ENCODE measurements at places on chromosomes 7 and 10.

DNA sequence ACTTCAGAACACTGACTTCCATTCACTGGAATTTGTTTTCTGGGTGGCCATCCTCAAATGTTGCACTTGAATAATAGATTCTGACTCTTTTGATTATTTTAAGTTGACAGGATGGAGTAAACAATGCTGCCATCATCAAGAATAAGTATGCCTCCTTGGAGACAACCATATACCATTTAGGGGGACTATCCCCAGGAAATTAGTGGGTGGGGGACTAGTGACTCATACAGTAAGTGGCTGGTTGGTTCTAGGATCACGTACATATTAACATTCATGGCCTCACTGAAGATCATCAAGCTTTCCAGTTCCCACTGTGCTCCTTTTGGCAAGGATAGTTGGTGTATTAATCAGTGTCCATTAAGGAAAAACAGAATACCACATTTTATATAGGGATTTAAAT, 615.2 kb downstream of the CCSER2 start:
- no peaks in the 10 kb centered on the region for H3K4me1 ChIP-seq
- no peak overlapping the region for H3K27ac ChIP-seq
- H3K4me3 ChIP-seq = no peak overlapping the region
- DNase-seq = no peak
- H3K27me3 ChIP-seq = no peaks in the 10 kb centered on the region
- no peaks in the 10 kb centered on the region for H3K36me3 ChIP-seq

- no peaks in the 10 kb centered on the region for H3K27me3 ChIP-seq
- no peaks in the 10 kb centered on the region for H3K36me3 ChIP-seq
- no peak overlapping the region for H3K4me3 ChIP-seq
Measured at GRCh38 chr10:14601872-14602725, 172.6 kb downstream of the FAM107B start.

- no peaks in the 10 kb centered on the region for H3K27me3 ChIP-seq
- H3K4me3 ChIP-seq = no peak overlapping the region
- no peaks in the 10 kb centered on the region for H3K4me1 ChIP-seq
- H3K36me3 ChIP-seq = no peaks in the 10 kb centered on the region
- DNase-seq = no peak
- peak overlapping the region; percentile 54 for H3K27ac ChIP-seq
Measured at GRCh38 chr10:59382831-59383295, 20.5 kb upstream of the FAM13C start.

- no peak for DNase-seq
- no peak overlapping the region for H3K4me3 ChIP-seq
- peaks cover 19% of the 10 kb centered on the region for H3K27me3 ChIP-seq
- H3K27ac ChIP-seq = no peak overlapping the region
- H3K36me3 ChIP-seq = no peaks in the 10 kb centered on the region
- H3K4me1 ChIP-seq = peaks cover 12% of the 10 kb centered on the region
Measured at GRCh38 chr10:98262571-98262970, 5.4 kb downstream of the LOXL4 start.

GRCh38 chr10:124756156-124756903, 12.2 kb upstream of the FAM53B start:
- no peak overlapping the region for H3K4me3 ChIP-seq
- no peak for DNase-seq
- H3K36me3 ChIP-seq = no peaks in the 10 kb centered on the region
- no peaks in the 10 kb centered on the region for H3K27me3 ChIP-seq
- no peak overlapping the region for H3K27ac ChIP-seq
- no peaks in the 10 kb centered on the region for H3K4me1 ChIP-seq

DNA sequence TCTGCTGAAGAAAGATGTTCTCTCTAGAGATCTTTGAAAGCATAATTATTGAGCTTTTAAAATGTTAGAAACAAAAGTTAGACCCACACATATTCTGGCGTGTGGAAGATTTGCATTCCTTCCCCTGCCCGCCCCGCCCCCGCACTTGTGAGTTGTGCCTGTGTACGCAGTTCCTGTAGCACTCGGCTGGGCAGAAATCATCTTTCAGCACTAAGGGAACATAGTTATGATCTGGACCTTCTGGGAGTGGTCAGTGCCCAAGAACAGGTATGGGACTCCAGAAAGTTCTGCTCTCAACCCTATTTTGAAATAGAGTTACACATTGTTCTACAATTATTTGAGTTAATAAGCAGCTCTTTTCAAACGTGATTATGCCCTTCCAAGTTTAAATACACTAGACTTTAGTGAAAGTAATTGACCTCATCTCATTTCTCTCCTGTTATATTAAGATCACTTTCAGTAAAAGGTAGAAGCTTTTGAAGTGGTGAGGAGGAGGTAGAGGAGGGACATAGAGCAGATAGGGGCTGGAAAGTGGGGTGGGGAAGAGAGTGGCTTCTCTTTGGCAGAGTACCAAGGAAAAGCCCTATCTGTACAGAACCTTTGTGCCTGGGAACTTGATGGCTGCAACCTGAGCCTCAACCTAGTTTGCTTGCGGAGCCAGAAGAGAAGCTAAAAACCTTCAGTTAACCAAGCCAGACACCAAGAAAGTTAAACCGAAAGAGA, 5.7 kb downstream of the BLVRA start:
- H3K27me3 ChIP-seq = no peaks in the 10 kb centered on the region
- peak; percentile 52 for DNase-seq
- H3K27ac ChIP-seq = peak overlapping the region; percentile 44

- H3K27ac ChIP-seq = no peak overlapping the region
- no peaks in the 10 kb centered on the region for H3K27me3 ChIP-seq
- DNase-seq = no peak
Measured at GRCh38 chr10:15433850-15434537, 62.9 kb upstream of the FAM171A1 start.

GRCh38 chr7:7563269-7563668, 3.4 kb upstream of the MIOS start:
- no peak overlapping the region for H3K27ac ChIP-seq
- no peaks in the 10 kb centered on the region for H3K27me3 ChIP-seq
- no peak for DNase-seq

- no peak for DNase-seq
- no peak overlapping the region for H3K27ac ChIP-seq
- H3K36me3 ChIP-seq = no peaks in the 10 kb centered on the region
- H3K27me3 ChIP-seq = no peaks in the 10 kb centered on the region
- H3K4me1 ChIP-seq = no peaks in the 10 kb centered on the region
Measured at GRCh38 chr7:47142169-47142866, 439.6 kb downstream of the TNS3 start.

DNA sequence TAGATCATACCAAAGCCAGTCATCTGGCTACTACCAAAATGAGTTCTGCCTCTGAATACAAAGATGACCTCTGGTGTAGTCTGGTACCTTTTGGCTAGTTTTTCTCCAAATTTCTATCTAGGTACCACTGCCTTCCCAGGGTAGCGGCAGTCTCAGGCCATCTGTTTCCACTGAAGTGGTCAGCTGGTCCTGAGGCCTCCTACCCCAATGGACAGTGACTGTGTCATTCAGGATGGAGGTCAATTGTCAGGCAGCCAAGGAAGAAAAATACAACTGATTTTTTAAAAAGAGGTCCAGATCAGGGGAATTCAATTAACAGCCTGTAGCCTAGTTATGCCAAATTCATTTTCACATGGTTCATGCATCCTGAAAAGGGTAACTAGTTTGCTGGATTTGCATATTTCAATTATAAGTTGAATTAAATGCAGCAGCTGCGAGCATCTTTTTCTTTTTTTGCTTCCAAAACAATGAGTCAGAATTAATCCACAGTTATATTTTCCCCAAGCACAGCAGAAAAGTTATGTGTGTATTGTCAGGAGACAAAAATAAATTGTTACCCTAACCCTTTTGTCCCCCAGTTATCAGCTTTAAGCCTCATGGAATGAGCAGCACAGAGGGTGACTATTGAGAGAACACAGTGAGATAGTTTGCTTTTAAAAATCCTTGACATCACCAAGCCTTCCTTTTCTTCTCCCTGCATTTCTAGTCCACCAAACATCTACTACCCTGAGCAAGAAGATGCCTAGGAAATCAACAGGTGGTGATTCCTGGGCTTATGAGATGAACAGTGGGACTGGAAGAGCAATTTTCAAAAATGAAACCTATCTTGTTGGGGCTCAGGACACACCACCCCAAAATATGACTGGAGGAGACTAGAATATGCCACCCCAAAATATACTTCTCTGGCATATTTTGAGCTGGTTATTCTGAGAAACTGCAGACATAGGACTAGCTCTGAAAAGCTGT, 27.7 kb downstream of the BCCIP start:
- no peak for DNase-seq
- H3K4me3 ChIP-seq = no peak overlapping the region
- no peaks in the 10 kb centered on the region for H3K4me1 ChIP-seq
- peaks cover 23% of the 10 kb centered on the region for H3K36me3 ChIP-seq

- no peak overlapping the region for H3K4me3 ChIP-seq
- DNase-seq = no peak
- no peak overlapping the region for H3K27ac ChIP-seq
- H3K4me1 ChIP-seq = no peaks in the 10 kb centered on the region
- H3K36me3 ChIP-seq = no peaks in the 10 kb centered on the region
Measured at GRCh38 chr10:88291289-88292184, 291.6 kb downstream of the RNLS start.

DNA sequence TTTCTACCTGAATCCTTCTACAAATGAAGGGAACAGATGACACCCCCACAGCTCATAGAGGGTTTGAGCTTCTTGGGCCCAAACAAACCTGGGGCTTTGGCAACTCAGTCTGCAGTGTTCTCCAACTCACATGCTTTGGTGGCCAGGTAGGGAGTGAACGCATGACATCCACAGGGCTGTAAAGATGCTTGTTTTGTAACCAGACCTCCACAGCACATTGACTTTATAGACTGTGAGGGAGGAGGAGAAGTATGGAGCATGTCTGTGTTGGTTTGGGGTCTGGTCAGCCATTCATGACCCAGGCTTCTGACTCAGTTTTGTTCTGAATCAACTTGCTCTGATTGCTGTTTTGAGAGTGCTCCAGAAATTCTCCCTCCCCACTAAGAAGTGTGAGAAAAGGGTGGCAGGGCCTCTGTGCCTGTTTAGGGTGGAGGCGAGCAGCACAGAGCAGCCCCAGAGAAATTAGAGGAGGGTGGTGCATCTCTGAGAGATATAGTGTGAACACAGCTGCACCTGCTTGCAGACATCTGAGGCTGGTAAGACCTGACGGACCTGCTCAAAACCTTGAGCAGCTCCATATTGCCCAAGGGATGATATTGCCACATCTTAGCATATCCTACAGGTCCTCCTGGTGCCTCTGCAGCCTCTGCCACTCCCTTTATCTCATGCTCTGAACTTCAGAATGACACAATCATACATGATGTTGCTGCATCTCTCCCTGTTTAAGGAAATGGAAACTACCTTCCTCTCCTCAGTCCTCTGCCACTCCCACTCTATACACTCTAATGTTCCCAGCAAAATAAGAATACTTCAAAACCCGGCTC, 287.7 kb downstream of the ABCA13 start:
- no peak overlapping the region for H3K27ac ChIP-seq
- H3K4me1 ChIP-seq = no peaks in the 10 kb centered on the region
- no peak overlapping the region for H3K4me3 ChIP-seq
- H3K27me3 ChIP-seq = no peaks in the 10 kb centered on the region

GRCh38 chr7:153070141-153070540, 310.6 kb downstream of the ACTR3B start:
- no peak for DNase-seq
- no peaks in the 10 kb centered on the region for H3K4me1 ChIP-seq
- no peaks in the 10 kb centered on the region for H3K27me3 ChIP-seq
- no peaks in the 10 kb centered on the region for H3K36me3 ChIP-seq
- no peak overlapping the region for H3K27ac ChIP-seq
- H3K4me3 ChIP-seq = no peak overlapping the region

- H3K4me1 ChIP-seq = no peaks in the 10 kb centered on the region
- H3K27me3 ChIP-seq = no peaks in the 10 kb centered on the region
- DNase-seq = no peak
- H3K4me3 ChIP-seq = no peak overlapping the region
- no peaks in the 10 kb centered on the region for H3K36me3 ChIP-seq
Measured at GRCh38 chr7:99201027-99201426, 6.9 kb downstream of the KPNA7 start.

DNA sequence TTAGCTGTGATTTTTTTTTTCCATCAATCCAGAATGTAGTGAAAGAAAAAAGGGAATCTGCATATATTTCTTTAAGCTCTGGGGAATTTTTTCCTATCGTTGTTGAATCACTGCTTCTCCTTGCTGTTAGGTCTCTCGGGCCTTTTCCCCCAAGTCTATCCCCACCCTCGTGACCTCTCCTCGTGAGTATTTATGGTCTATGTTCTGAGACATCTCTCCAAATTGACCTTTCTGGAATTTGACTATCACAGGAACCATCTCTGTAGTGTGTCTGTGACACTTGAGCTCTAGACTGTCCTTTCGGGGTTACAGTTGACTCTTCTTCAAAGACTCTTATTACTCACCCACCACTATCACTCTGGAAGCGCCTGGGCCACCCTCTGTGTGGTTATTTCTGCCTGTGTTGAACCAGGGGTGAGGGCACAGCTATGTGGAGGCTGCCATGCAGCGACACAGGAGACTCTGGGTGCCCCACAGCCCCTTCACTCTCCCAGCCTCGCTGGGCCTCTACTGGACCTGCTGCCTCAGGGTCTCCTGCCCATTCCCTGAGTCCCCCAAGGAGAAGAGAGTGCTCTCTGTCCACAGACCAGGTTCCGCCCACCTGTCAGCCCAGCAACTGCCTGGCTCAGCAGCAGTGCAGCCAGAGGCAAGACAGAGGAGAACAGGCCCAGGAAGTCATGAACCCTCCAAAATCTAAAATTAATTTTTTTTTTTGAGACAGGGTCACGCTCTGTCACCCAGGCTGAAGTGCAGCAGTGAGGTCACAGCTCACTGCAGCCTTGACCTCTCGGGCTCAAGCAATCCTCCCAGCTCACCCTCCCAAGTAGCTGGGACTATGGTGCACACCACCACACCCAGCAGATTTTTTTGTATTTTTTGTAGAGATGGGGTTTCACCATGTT, 45.7 kb upstream of the PTPRN2 start:
- H3K4me3 ChIP-seq = no peak overlapping the region
- no peaks in the 10 kb centered on the region for H3K27me3 ChIP-seq
- DNase-seq = no peak
- H3K4me1 ChIP-seq = no peaks in the 10 kb centered on the region
- H3K27ac ChIP-seq = no peak overlapping the region
- H3K36me3 ChIP-seq = no peaks in the 10 kb centered on the region

Data from transverse colon (tissue), 4 donors.